ENCODE measurements at places on chromosomes 1 and 21.

- no peak for DNase-seq
Measured at GRCh38 chr21:45074818-45075595, 627 bp downstream of the ADARB1 start.

DNA sequence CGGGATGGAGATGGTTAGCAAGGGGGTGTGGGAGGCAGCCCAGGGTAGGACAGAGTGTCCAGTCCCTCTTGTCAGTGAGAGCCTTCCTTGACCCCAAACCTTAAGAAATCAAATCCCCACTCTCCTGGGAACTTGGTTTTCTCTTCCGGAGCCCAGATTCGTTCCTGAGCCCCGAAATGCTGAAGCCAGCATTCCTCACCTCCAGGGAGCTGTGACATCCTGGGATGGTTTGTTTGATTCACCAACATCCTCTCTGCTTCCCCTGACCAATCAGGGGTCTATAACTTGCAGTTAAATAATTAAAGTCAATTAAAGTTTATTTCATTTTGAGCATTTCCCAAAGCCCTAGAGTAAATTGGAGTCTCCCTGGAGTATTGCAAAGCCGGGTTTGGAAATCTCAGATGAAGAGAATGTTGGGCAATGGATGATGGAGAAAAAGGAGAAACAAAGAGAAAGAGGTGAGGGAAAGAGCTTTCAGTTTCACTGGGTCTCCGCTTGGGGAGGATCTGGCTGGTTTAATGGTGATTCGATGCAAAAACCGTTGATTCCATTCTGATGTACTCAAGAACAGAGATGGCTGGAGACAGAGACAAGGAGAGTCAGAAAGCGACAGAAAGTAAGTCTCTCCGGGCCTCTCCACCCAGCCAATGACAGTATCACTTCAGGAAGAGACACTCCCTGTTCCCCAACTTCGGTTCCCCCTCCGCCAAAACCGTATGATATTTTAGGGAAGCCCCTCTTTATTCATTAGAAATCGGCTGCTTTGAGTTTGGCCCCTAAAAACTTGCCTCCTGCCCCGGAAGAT is 12.8 kb upstream of the ALX3 start:
- no peak for DNase-seq

DNA sequence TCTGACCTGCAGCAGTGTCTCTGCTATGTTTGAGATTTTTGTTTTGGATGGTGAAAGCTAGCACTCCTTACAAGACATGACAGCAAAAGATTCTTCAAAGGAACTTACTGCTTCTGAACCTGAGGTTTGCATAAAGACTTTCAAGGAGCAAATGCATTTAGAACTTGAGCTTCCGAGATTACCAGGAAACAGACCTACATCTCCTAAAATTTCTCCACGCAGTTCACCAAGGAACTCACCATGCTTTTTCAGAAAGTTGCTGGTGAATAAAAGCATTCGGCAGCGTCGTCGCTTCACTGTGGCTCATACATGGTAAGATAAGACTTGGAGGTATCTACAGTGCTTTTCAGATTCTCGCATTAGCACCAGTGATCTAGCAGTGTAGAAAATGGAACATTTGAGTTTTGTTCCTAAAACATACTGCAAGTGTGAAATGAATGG is 200.2 kb downstream of the PDE4B start:
- no peak for DNase-seq

DNA sequence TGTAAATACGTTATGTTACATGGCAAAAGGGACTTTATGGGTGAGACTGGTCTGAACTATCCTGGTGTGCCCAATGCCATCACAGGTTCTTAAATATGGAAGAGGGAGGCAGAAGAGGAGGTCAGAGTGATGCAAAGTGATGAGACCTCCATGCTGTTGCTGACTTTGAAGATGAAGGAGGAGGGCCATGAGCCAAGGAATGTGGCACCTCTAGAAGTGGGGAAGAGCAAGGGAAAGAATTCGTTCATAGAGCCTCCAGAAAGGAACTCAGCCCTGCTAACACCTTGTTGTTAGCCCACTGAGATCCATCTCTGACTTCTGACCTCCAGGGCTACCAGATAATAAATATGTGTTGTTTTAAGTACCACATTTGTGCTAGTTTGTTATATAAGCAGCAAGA is 462.0 kb downstream of the RPS6KC1 start:
- no peak for DNase-seq

- no peak for DNase-seq
Measured at GRCh38 chr1:211752951-211753486, 77.5 kb downstream of the LPGAT1 start.

DNA sequence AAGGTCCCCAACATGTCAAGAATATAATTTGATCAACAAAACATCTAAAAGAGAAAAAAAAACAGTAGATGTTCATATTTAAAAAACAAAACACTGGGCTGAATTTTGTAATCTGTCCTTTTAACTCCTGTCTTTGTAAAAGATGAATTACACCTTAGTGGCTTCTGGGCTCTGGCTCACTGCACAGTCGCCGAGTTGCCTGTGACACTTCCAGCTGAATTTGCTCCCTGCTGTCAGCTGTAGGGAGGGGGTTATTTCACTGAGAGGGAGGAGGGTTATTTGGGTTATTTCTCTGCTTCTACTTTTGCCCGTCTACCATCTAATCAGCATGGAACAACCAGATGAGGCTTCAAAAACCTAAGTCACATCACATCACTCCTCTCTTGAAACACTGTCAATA is 193.0 kb upstream of the ZC3H12A start:
- DNase-seq, result no peak

DNA sequence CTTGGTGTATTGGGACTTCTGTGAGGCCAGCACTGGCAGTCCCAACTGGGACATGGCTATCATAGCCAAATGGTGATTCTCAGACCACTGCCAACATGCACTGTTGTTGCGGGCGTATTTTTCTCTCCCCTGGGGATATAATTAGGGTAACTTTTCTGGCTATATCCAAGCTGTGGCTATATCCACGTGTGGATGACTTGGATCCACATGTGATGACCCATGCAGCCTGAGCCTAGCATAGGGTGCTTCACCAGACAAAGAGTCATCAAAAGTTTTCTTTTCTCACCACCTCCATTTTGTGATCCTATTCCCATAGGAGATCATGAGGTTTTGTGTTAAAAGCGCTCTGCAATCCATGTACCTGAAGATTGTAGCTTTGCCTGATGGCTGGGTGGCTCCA is 51.2 kb upstream of the CSF3R start:
- DNase-seq, result no peak

GRCh38 chr1:177780096-177780700 is 189.7 kb downstream of the SEC16B start:
- no peak for DNase-seq

DNA sequence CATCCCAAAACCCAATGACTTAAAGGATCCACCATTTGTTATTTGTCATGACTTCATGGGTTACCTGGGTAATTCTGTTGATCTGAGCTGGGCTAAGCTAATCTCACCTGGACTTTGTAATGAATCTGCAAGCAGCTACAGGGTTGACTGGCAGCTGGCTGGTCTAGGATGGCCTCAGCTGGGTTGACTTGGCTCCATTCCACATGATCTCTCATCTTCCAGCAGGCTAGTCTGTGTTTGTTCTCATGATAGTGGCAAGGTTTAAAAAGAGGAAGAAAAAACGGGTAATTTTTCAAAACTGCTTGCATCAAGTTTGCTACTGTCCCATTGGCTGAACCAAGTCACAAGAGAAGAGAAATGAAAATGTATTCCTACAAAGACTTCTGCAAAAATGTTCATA is 24.8 kb upstream of the ZMYM4 start:
- no peak for DNase-seq

- no peak for DNase-seq
Measured at GRCh38 chr1:108557296-108557695, 2.6 kb upstream of the EEIG2 start.

DNA sequence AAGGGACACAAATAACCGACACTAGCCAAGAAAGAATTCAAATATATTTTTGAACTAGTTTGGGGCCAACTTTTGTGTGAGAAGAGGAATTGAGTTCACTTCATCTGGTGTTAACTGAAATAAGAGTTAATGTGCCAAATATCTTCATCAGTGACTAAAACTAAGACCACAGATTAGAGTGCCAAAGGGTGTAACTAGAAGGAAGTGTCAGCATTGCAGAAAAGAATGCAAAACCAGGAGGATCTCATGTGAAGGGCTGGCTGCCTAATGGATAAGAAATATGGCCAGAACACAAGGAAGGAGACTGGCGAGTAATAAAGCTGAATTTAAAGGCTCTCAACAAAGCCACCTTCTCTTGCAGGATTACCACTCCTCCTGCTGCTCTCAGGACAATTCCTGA is 61.8 kb upstream of the LRRC8D start:
- DNase-seq, result no peak

DNA sequence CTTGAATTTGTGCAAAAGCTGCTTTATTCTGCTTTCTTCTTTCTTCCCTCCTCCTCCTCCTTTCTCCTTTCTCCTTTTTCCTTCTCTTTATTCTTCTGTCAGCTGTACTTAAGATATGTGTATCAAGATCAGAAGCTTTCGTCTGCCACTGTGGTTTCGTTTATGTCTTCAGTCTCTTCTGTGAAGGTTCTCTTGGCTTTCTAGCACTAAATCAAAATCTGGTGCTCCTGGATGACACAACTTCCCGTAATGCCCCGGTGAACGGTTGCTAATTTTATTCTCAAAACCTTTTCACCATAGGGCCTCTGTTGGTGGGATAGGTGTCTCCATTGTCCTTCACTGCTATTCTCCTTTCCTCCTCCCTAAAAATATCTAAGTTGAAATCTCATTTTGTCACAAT is 5.0 kb downstream of the ATF6 start:
- DNase-seq, result no peak

GRCh38 chr1:24322470-24323177 is 3.5 kb downstream of the GRHL3 start:
- DNase-seq, result no peak

DNA sequence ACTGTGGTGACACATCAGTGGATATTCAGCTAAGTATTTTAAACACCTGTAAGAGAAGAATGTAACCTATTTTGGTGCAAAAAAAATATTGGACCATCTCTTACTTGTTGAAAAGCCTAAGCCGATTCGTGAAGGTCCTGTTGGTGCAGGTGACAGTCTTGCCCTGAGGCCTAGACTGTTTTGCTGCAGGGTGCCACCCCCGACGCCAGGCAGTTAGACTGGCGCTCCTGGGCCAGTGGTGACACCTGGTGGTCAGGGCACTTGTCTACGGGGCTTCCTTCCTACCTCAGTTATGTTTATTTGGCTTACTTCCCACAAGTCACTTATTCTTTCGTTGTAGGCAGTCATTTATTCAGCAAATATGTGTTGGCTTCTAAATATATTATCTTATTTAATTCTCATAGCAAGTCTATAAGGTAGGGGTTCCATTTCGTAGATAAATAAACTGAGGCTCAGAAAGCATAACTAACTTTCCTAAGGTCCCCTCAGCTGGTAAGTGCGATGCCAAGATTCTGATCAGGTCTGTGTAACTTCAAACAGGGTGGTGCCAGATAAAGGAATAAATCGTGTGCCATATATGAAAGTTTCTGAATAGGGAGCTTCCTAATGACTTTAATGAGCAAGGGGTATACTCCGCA is 1.9 kb downstream of the EEIG2 start:
- DNase-seq, result peak; percentile 66

DNA sequence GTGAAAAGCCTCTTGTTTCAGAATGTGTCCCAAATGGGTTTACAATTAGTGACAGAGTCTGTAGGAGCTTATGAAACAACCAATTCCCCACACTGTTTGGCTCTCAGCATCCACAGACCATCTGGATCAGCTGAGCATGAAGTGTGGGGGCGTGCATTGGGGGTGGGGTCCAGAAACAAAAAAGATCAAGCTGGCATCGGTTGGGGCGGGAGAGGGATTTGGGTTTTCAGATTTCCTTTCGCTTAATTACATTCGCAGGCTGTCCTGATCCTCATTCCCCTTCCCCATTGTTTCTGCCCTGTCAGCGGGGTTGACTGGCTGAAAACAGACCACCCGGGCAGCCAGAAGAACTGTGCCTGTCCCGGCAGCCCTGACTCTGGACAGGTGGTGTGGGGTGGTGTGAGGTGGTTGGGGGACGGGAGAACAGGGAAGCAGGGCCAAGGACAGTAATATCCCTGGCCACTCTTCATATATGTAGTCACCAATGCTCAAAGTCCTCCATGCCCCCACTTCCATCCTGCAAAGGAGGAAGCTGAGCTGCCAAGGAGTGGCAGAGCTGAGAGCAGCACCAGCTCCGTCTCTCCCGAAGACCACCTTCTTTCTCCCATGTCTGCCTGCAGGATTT is 92.0 kb downstream of the IER5 start:
- DNase-seq, result no peak

DNA sequence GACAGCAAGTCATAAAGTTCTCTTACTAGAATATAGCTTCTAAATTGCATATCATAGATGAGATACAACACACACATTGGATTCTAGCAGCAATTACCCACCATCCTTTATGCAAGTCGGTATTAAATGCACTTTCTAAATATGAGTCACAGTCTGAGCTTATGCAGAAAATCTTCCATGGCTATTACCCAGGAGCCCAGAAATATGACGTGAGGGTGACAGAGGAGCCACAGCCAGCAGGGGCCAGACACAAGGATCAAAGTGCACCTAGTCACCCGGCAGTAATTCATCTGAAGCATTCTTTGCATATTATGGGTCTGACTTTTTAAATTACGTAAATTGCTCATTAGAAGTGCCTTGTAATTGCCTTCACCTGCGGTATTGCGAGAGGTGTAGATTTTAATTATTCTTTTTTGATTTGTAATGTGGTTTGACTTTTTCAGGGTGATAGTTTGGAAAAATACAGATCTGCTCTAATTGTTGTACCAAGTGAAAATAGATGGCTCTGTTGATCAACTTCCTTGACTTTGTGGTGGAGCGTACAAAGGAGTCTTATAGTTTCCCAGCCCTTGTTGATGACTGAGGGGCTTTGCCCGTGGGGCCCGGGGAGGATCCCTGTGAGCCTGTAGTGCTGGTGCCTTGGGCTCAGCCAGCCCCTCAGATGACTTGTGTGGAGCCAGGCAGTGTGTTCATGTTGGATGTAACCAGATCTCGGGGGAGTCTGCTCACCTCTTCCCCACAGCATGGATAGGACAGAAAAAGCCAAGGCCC is 470.0 kb upstream of the VAMP3 start:
- no peak for DNase-seq
